Stimulated activated CD4-positive, alpha-beta T cell treated with anti-CD3 and anti-CD28 coated beads, Interleukin-12 subunit alpha, Interleukin-12 subunit beta, amount 100 ng/mL, for 48 hours (primary cell): ENCODE measurements at places on chromosomes 12 and 14.

GRCh38 chr14:100677152-100677551 lies 49.5 kb upstream of the DLK1 start:
- DNase-seq, result no peak

DNA sequence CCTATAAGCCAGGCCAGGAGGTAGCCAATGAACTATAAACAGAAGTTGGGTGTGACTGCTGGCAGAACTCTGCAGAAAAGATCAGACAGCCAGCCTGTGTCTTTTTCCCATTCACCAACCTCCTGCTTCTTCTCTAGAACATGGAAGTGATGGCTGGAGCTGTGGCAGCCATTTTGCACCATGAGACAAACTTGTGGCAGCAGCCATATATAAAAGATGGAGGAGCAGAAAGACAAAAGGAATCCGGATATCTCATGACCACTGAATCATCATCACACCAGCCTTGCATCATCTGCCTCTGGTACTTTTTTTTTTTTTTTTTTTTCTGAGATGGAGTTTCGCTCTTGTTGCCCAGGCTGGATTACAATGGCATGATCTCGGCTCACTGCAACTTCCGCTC lies 8.7 kb downstream of the BEGAIN start:
- DNase-seq, result no peak

- DNase-seq, result peak; percentile 100
Observed at GRCh38 chr12:121839106-121839992, 19.3 kb downstream of the HPD start.

GRCh38 chr14:55843718-55844403 lies 263.9 kb downstream of the KTN1 start:
- DNase-seq, result no peak

- peak; percentile 39 for DNase-seq
Observed at GRCh38 chr12:112198120-112198733, 72.9 kb downstream of the TRAFD1 start.

- no peak for DNase-seq
Observed at GRCh38 chr12:67892259-67893021, 96.8 kb upstream of the IFNG-AS1 start.

GRCh38 chr14:73422515-73422914 lies 35.8 kb downstream of the NUMB start:
- DNase-seq, result no peak

DNA sequence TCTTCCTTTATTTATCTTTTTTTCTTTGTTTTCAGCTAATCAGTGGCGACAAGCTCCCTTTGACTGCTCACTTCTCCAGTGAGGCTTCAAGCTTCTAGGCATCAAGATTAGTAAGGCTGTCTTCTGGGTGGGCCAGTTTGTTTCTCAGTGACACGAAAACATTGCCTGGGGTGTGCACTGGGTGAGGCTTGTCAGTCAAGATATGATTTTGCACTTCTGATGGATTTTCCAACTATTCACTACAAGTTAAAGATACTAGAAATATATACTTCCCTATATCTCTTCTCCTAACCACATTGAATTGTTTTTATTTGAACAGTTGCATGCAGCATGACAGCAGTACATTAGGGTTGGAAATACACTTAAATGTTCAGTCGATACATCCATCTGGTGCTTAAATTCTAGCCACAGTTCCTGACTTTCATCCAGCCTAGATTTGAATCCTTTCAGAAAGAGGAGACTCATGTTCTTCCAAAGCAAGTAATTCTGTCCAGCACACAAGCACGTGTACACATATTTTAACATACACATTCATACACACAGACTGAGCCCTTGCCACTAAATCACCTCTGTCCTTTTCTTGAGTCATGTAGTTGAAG lies 275.6 kb upstream of the NOVA1 start:
- DNase-seq, result no peak

DNA sequence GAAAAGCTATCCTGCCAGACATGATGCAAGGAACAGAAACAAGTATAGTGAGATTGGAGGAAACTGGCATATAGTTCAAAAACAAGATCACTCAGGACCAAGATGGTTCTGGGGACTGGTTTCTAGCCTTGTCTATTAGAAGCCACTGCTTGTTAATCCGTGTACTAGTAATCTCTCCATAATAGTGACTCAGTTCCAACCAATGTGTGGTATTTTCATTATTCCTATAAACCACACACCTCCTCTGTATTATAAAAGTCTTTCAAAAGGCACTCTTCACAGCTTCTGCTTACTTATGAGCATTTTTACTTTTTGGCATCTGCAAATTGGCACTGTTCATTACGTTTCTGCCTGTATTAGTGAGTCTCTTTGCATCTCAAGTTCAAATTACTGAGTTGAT lies 140.3 kb downstream of the SLC6A15 start:
- no peak for DNase-seq

DNA sequence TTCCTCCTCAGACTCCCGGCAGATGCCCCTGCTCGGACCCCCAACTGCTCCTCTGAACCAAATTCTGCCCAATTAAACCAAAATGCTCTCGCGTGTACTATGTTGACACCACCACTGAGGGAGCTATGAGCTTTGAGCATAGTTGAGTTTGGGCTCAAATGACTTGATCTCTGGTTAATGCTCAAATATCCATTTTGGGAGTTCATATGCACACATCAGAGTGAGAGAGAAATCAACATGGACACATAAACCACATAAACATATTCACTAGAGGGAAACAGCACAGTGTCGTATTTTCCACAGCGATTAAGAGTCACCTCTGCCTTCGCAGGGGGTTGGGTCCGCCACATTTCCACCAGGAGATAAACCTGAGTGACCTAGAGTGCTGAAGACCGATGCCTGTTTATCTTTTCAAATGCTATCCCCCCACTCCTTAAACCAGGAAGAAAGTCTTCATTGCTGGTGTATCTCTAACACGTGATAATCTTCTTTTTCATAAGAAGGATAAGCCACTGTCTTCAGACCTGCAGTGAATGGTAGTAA lies 59.4 kb upstream of the FOXN3 start:
- DNase-seq, result no peak

DNA sequence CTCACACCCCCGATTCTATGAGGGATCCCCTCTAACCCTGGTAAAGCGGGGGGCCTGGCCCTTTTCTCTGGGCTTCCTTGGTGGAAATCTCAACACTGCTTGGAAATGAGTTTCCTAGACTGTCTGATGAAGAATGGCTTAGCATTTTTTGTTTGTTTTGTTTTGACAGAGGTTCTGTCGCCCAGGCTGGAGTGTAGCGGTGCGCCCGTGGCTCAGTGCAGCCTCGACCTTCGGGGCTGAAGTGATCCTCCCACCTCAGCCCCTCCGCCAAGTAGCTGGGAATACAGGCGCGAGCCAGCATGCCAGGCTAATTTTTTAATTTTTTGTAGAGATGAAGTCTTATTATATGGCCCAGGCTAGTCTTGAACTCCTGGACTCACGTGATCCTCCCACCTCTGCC lies 30.3 kb downstream of the TC2N start:
- no peak for DNase-seq

DNA sequence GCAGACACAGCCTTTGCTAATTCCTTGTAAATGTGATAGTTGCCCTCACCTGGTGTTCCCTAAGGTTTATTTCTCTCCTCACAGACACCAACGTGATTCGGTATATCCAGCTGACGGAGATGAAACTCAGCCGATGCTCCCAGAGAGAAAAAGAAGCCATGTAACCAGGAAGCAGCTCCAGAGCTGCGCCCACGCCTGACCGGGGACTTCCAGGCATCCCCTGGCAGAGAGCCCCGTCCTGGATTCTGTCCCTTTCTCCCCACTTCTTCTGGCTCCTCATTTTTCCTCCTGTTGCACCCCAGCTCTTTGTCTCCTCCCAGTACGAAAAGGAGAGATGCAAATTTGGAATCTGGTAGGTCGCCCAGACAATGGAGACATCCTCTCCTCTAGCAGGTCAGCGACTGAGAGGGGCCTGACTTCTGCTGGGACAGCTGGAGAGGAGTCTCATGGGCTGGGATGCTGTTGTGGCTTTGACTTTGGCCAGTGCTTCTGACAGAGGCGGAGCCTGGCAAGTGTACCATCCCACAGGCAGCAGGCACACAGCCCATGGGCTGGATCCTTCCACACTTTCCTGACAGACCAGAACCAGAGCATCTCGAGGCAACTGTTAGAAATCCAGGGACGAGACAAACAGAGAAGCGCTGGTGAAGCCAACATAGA lies 29.4 kb downstream of the TTC9 start:
- DNase-seq, result no peak

GRCh38 chr12:68745904-68746571 lies at the start of gene SLC35E3:
SLC35E3 (plus strand) TSS chr12:68746176; CDS start chr12:68746378, 202 bp downstream.
- DNase-seq, result peak; percentile 89

GRCh38 chr14:36313898-36314297 lies 6.5 kb downstream of the MBIP start:
- no peak for DNase-seq

DNA sequence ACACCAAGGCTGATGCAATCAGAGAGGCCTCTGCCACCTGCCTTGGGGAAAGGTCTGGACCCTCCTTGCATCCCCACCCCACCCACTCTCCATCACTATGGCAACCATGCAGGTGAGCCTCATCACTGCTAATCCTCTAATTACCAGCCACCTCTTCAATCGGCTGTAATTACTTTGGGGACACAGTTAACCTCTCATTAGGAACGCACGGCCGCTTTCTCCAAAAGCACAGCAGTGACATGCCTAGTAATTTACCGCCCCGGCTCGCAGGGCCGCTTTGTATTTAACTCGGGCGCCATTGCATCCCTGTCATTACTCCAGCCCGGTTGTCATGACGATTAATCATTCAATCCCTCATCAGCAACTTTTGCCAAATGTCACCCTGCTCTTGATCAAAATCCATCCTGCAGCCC lies 36.3 kb upstream of the FAM222A start:
- no peak for DNase-seq

- DNase-seq, result no peak
Observed at GRCh38 chr14:83940253-83940652, 1589.7 kb upstream of the FLRT2 start.

GRCh38 chr12:47751561-47751960 lies 7.1 kb downstream of the RAPGEF3 start:
- no peak for DNase-seq

DNA sequence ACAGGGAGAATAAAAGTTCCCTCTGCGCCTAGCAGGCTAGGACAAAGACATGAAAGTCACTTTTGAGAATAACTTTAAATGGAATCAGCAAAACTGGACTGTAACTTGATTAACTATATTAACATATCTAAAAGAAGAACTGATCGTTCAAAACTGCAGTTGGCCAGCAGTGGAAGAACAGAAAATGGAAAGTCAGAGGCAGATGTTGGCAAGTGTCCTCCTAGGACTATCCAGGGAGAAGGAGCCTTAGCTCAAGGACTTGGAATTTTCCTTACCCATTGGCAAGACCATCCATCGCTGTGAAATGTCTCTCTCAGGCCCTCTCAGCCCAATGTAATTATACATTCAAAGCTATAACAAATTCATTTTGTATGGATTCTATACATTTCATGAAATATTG lies 419.7 kb downstream of the ATP23 start:
- DNase-seq, result no peak

DNA sequence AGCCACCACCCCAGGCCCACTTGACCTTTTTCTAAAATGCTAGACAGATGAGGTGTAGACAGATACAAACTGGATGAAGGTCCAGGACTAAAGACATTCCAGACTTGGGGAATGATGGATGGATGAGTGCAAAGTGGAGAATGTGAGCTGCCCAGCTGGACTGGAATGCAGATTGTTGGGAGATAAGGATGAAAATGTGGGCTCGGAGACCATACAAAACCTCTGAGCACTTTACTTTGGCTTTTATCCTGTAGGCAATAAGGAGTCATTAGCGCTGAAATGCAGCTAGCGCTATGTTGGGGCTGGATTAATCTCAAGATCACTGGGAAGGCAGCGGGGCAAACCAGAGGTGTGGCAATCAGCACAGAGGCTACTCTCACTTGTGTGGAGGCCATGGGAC lies 64.7 kb upstream of the GNPNAT1 start:
- DNase-seq, result no peak

- DNase-seq, result no peak
Observed at GRCh38 chr12:102965281-102966155, 8.0 kb downstream of the ASCL1 start.

DNA sequence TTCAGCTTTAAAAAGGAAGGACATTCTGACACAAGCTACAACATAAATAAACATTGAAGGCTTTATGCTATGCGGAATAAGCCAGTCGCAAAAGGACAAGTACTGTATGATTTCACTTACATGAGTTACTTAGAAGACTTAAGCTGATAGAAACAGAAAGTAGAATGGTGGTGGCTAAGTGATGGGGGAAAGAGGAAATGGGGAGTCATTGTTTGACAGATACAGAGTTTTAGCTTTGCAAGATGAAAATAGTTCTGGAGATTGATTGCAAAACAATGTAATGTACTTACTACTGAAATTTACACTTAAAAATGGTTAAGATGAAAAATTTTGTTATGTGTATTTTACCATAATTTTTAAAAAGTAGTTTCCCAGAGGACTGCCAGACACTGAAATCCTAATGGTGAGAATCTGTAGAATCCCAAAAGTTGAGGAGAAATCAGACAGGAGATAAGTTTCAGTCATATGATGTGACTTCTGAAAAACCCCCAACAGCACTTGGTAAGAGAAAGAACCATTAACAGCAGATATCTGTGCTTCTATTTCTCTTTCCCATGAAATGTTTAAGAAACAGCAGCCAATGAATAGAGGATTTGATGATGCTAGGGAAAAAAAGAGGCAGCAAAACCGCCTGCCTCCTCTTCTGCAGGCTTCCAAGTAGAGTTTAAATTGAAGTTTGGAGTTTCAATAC lies 16.6 kb upstream of the CLEC2A start:
- no peak for DNase-seq
